ENCODE measurements at places on chromosomes 1 and 21.

DNA sequence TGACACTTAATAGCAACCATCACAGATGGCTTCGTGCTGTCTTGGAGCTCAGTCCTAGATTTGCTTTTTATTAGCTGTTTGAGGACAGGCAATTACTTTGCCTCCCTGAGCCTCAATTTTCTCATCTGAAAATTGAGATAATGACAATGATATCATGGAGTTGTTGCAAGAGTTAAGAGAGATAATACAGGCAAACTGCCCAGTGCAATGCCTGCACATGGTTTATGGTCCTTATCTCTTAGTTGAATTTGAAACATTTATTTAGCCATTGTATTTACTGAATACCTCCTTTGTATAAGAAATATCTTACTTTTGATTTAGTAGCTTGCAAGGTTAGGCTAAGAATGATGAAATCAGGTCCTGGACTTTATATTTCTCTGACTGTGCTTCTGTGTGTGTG is 17.7 kb downstream of the KCNA2 start:
- DNase-seq = no peak

DNA sequence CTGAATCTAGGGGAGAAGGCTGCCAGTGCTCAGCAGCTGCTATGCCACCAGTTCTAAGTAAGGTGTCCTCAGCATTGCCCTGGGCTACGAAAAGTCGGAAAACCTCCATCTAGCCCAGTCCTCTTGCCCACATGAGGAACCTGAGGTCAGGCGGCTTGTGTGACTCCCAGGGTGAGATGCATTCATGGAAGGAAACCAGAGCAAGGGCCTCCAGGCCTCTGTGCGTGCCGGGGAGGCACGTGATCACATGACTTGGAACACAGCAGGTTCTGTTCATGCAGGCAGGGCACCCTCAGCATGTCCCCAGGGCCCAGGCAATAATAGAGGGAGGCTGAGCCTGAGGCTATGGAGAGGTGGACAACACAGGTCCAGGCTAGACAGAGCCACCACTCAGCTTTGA is 312.5 kb upstream of the DUSP10 start:
- DNase-seq = no peak

DNA sequence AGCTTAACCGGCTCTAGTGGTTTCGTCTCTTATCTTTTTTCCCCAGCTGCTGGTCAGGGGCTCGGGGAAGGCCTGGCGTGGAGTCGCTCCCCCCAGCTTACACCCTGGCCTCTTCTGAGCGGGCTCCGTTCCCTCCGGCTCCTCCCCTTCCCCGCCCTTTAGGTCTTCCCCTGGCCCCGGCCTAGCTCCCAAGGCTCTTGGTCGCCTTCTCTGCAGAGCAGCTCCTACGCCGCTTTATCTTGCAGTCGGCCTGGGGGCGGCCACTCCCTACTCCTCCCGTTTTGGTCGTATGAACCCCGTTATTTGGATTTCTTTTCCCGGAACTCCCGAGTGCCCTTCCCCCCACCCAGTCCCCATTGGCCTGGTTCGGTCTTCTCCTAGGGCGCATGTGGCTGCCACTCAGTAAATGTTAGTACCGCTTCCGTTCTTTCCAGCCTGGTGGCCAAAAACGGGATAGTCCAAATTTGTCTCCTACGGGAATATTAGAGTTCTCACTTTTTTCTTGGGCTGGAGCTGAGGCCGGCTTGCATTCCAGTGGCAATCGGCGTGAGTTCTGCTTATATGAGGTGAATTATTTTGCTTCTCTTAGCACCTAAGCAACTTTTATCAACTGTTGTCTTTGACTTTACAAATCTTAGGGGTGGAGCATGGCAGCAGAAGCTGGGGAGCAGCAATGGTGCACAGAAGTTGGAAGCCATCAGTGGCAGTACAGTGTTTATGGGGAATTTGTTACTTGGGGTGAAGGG is 467 bp downstream of the THRAP3 start:
- peak; percentile 85 for DNase-seq

DNA sequence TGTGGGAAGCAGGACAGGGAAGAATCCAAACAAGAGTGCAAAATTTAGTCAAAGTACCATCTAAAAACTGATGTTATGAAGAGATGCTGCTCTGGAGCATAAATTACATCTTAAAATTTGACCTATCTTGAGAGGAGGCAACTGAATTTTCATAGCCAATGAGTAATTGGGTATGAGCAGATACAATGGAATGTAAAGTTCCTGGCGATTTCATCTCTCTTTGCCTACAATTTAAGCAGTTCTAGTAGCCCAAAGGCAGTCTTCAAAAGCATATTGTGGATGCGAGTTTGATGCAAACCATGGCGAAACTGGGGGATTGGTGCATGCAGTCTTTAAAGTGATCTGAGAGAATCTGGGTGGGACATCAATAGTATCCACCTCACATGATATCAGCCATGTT is 1265.9 kb downstream of the BRINP3 start:
- no peak for DNase-seq

DNA sequence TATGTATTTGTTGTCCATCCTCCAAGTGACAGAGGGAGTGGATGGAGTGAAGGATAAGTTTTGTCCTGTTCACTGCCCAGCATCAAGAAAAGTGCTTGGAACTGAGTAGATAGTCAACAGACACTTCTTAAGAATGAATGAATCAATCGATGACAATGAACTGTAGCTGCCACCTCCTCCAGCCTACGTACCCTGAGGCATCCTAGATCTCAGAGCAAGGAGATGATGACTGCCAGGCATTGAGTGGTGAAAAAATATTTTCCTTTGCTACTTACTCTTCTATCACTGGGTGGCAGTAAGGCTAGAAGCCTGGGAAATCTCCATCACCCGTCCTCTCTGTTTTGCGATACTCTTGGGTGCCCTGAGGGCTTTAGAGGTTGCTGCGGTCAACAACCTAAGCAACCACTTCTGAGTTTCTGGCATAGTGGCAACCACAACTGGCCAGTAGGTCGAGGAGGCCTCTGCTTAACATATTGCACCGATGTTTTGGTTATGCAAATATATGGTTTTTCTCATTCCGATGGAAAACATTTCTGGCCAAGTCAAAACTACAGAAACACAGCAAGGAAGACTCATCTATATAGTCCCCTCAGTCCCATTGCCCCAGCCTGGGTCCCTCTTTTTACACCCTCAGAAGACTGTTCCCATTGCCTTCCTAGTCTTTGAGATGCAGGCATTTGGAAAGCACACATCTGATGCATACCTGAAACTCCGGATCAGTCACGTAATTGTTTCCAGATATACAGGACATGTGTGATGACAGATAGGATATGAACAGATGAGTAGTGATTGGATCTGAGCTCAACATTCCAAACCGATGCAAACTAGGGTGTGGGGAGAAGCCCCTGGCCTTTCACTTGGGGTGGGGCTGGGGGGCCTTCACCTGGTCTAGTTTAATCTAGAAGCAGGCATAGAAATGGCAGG is 136.8 kb downstream of the RUNX1 start:
- no peak for DNase-seq

- no peak for DNase-seq
These were observed 174.8 kb downstream of the LTN1 start for GRCh38 chr21:28817871-28818270.

- DNase-seq = peak; percentile 93
These were observed 10.1 kb downstream of the EPHA2 start for GRCh38 chr1:16145662-16146278.

DNA sequence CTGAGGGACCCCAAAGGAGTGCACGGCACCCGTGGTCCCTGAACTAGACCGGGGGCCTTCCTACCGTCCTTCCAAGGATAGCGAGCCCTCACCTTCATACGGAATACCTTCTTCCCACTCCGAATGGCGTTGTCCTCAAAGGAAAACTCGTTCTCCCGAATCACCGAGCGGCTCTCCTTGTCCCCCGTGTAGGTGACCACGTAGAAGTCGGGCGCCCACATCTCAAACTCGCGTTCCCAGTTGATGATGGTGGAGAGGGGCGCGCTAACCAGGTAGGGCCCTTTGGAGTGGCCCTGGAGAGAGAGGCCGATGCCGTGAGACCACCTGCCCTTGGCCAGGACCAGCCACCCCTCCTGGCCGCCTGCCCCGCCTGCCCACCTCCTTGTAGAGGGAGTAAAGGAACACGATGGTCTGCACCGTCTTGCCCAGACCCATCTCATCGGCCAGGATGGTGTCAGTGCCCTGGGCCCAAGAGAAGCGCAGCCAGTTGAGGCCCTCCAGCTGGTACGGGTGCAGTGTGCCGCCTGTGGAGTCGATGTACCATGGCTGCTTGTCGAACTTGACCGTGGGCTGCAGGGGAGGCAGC is 38.0 kb downstream of the CHD5 start:
- peak; percentile 23 for DNase-seq

GRCh38 chr21:35048706-35049617 is at the start of gene RUNX1:
Gene RUNX1 (minus strand): TSS chr21:35049302.
- DNase-seq = no peak

- no peak for DNase-seq
These were observed 96.9 kb downstream of the ATP6V1G3 start for GRCh38 chr1:198443365-198444233.

DNA sequence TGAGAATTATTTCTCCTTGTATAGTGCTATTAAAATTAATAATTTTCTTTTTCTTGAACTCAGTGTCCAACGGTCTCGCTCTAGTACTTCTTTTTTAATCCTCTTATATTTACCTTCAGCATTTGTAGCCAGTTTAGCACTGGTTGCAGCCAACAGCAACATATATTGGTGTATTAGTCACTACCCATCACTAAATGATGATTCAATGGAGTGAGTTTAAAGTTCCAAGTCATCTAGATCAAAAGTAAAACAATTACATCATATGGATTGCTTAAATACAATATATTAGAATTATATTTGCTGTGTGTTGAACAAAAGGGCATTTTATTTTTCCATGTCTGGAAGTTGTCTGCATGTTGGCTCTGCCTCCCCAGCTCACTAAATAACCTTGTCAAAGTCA is 591.8 kb downstream of the ADGRL2 start:
- no peak for DNase-seq

DNA sequence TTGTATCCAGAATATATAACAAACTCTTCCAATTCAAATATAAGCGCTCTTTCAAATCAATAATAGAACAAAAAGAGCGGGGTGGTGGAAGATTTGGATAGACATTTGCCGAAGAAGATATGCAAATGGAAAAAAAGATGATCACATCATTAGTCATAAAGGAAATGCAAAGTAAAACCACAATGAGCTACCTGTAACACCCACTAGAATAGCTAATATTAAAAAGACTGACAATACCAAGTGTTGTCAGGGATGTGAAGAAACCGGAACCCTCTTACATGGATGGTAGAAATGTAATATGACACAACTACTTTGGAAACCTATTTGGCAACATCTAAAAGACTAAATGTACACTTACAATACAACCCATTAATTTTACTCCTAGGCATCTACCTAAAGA is 5.7 kb upstream of the TRAF5 start:
- no peak for DNase-seq

DNA sequence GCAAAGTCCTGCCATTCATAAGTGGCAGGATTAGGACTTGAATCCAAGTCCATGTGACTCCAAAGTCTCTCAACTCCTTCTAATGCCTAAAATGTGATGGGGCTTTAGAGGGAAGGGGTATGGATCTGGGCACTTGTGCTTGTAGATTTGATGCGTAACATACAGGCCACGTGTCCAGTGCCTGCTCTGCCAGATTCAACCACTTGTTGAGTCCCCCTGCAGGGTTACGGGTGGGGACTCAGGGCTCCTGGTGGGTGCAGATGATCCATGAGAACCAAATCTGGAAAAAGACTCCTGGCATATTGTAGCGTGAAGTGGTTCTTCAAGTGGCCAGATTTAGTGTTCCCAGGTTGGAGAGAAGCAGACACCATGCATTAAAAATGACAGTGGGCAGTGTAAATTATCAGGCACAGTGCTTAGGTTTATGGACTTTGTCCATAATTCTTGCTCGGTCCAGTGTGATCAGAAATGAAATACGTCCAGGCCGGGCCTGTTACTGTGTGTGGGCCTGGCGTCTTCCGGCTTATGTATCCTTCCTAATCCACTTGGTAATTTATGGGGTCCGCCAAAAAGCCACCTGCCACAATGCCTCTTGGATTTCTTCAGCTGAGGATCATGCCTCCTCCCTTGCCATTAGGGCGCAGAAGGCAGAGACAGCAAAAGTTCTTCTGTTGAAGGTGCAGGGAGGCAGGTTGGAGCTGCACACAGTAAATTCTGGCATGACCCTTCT is 51.2 kb upstream of the LRP8 start:
- DNase-seq = no peak

- peak; percentile 23 for DNase-seq
These were observed 17.2 kb downstream of the HENMT1 start for GRCh38 chr1:108643492-108644335.

GRCh38 chr1:227948493-227949260 is 945 bp upstream of the WNT9A start:
- DNase-seq = peak; percentile 26

- no peak for DNase-seq
These were observed 196.0 kb downstream of the RPS6KC1 start for GRCh38 chr1:213247038-213247437.

DNA sequence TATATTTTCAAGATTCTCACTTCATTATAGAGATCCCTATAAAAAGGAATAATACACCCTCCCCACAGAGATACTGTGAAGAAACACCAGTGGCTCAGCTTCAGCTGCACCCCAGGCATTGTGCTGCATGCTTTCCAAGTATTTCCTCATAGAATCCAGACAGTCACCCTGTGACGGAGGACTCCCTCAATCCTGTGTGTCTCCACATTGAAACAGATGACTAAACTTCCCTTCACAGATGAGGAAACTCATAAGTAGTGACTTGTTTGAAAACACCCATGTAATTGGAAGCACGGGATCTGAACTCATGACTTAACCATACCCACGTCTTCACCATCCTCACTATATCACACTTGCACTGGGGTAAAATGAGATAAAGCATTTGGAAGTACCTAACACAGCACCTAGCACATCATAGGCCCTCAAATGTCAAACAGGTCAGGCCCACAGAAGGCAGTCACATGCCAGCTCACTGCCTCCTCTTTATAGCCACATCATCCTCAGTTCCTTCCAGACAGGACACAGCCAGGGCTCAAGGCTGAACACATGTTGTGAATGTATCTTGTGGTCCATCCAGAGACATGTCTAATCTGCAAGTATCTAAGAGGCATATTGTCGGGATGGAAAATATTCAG is 55.2 kb downstream of the GPR161 start:
- DNase-seq = no peak

DNA sequence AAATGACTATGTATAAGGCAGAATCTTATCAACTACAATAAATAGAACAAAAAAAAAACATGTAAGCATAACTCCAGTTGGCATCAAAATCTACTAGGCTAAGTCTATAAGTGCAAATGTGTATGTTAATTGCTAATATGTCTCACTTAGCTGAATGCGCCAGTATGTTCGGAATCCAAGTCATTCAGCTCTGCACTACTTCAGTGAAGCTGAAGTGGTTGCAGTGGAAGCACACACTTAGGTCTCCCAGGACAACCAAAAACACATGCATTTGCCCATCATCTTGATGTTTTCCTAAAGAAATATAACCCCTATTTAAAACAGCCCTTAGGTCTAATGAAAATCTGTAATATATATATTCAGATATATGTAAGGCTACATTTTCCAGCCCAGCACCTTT is 41.0 kb upstream of the RGS2 start:
- no peak for DNase-seq

DNA sequence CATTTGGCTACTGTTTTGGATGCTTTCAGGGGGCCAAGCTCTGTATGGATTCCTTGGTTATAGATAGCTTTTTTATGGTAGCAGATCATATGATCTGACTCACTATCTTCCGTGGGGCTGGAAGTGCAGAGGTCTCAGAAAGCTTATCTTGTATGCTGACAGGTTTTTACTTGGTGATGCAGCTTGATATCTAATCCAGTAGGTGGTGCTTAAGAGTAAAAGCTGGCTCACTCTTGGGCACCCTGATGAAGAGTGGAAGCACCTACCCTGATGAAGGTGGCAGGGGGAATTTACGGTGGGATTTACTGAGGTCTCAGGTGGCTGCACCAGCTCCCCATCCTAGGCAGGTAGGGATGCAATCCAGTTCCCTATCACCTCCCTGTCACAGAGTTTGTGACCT is 151.2 kb downstream of the PTBP2 start:
- DNase-seq = no peak
